ENCODE measurements at places on chromosomes 13 and 19. TPM values are rescaled to one million over a fixed set of nuclear protein-coding genes. Genes with fewer than 3 reads are reported as not detected.

The TMEM59L gene
- not detected for total RNA-seq

The FXYD3 gene
- total RNA-seq, result not detected

DNA sequence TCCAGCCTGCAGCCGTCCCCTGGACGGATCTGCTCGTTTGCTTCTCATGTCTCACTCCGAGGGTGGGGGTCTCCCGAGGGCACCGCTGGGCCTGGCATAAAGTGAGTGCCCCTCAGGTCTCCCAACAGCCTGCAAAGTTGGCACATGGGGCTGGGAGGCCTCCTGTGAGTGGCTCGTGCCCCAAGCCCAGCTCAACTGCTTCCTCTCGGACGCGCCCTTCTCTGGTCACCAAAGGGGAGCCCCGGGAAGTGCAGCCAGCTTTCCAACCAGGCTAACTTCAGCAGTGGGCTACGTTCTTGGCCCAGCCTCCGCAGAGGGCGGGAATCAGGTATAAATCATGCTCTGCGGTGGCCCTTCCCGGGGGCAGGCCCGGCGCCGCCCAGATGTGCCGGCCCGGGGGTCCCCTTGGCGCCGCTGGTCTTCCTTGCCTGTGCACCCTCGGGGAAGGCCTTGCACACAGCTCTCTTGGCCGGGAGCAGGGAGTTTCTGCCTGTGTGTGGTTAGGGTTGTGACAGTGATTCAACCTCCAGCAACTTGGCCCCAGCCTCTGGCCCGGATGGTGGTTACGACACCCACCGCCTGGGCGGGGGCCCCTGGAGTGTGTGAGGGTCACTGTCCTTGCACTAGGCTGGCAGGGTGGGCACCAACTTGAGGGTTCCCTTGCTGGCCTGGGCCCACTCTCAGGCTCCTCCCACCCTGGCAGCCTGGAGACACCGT, 20.7 kb downstream of the CEBPG start:
- DNase-seq, result peak; percentile 56

DNA sequence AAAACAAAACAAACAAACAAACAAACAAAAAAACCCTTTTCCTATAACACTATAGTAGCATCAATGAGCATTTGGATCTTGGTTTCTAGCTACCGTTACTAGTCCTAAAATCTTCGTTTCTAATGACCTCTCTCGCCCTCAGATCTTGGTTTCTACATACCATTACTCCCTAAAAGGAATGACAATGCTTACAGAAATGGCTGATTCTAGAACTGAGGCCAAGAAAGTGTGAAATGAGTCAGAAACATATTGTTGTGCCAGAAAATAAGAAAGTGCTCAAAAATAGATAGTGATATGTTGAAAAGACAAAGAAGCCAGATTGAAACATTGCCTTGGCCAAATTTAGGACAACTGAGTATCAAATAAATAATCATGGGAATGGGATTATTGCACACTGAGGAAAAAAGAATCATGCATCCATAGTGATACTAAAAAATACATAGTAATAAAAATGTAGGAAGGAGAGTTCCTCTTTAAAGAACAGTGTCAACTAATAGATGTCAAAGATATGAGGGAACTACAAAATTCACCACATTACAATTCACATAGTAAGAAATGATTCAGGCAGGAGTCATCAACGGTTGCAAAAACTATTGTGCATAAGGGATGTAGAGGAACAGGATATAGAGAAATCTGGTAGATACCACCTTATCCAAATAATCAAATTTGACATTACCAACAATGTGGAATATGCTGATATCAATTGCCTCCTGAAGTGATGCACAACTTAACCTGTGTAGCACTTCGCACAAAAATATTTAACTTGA, 386.6 kb downstream of the DIAPH3 start:
- no peak for DNase-seq

DNA sequence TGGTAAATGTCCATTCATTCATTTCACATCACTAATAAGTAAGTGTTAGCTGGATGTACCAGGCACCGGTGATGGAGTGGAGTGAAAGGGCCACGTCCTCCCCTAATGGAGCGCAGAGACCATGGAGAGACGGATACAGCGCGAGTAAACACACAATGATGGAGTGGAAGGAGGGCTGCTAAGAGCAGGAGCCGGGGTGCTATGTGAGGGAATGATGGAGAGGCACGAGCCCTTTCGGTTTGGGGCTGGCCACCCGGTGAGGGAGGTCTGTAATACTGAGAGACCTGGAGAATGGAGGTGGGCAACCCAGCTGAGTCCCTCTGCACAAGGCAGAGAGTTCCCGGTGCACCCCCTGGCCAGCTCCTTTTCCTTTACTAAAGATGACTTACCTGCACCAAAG, 53.7 kb downstream of the PEPD start:
- no peak for DNase-seq

GRCh38 chr13:37209621-37210580, 104.4 kb upstream of the CSNK1A1L start:
- no peak for DNase-seq

DNA sequence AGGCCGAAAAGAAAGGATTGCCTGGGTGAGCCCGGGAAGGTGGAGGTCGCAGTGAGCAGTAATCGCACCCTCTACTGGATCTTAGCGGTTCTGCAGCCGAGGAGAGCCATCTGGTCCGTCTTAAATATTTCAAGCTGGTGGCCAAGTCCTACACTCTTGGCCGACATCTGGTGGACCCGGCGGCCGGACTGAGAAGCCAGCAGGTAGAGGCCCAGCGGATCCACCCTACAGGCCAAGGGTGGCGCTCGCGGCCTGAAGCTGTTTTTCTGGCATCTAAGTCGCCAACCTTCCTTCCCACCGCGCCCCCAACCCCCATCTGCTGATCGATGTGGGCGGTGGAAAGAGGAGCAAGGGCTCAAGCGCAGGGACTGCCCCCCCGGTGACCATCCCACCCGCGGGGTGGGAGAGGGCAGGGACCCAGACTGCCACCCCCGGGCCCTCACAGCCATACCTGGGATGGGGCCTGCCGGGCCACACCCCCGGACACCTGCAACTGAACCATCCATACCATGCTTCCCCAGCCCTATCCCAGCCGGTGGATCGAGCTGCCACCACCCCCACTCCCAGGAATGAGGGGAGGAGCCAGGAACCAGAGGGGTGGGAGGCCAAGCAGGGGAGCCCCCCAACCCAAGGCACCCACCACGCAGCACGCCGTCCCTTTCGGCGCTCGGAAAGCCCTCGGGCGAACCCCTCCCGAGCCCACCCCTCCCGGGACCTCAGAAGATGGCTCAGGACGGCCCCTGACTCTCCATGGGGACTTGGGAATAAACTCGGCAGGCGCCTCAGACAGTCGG, 46.3 kb upstream of the ZNF730 start:
- DNase-seq, result peak; percentile 42

GRCh38 chr13:60094385-60095088, 69.2 kb downstream of the DIAPH3 start:
- no peak for DNase-seq
